ENCODE measurements at places on chromosomes 7 and 10. TPM values are rescaled to one million over a fixed set of nuclear protein-coding genes. Genes with fewer than 3 reads are reported as not detected.
A peak's percentile ranks its signal among the peaks of the same experiment; 100 is the strongest.

UPK3BL2 gene
- polyA plus RNA-seq: 3.2 TPM

PNLIPRP2 gene
- not detected for polyA plus RNA-seq

GRCh38 chr7:20647908-20648776 is 32.7 kb downstream of the ABCB5 start:
- DNase-seq: peak; percentile 22

- peak; percentile 53 for DNase-seq
Measured at GRCh38 chr7:50706469-50706937, 76.2 kb downstream of the GRB10 start.

SPDYE8 gene
- not detected for polyA plus RNA-seq
